ENCODE measurements at places on chromosomes 16 and 17.

GRCh38 chr17:29586676-29587469, 2.6 kb downstream of the GIT1 start:
- DNase-seq, result no peak

DNA sequence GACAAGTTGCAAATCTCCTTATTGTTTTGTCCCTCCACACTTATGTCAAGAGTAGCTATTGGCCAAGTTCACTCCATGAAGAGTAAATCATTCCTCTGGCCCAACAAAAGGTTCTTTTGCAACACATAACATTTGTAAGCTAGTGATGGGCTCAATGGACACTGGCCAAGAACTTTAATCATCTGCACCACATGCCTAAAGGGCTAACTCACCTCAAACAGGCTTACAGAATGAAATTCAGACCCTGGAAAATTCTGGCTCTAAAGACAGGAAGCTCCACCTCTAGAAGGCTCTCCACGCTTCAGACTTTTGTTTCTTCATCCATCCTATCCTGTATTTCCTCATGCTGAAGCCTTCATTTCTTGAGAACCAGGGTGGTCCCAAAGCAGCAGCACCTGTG, 10.9 kb upstream of the ANKFN1 start:
- DNase-seq, result no peak

DNA sequence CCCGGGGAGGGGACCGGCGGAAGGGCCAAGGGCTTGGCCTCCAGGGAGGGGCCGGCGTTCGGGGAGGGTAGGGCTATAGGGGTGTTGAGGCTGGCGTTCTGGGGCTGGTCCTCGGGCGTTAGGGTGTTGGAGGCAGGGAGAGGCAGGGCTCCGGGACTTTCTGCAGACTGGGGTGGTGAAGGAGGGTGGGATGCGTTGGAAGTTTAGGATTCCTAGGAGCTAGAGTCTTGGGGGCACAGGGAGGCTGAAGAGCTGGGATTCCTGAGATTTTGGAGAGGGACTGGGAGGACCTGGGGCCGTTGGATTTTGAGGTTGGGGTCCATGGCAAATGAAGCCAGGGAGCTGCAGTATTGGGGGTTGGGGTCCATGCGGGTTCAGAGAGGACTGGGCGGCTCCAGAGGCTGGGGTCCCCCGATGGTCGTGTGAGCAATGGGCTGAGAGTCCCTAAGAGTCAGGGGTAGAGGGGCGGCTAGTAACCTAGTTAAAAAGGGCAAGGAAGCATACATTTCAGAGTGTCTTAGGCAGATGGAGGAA, 740 bp downstream of the NFATC2IP start:
- DNase-seq, result no peak

- DNase-seq, result peak; percentile 87
Observed at GRCh38 chr16:83913245-83913633, 14.3 kb downstream of the MLYCD start.

DNA sequence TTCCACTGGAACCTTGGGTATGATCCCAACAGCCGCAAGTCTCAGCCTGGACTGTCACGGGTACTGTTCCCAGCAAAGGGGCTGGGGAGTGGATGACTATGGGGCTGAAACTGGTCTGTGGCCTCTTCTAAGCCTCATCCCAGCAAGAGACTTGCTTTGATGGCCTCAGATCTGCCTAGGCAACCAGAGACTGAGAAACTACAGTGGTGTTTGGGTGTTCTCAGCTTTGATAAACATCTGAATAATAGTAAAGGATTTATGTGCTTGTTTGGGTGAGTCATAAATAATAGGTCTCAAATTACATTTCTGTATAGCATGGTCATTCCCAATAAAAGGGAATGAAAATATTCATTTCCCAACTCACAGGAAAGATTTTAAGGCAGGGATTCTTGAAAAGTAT, 30.2 kb upstream of the ULK2 start:
- DNase-seq, result no peak

- DNase-seq, result peak; percentile 94
Observed at GRCh38 chr17:78933959-78934568, 8.9 kb upstream of the TIMP2 start.

Data from cardiac septum (tissue), 1 donor.